ENCODE measurements at places on chromosomes 2 and 18.

- DNase-seq, result no peak
Measured at GRCh38 chr2:188189356-188189755, 102.3 kb upstream of the GULP1 start.

DNA sequence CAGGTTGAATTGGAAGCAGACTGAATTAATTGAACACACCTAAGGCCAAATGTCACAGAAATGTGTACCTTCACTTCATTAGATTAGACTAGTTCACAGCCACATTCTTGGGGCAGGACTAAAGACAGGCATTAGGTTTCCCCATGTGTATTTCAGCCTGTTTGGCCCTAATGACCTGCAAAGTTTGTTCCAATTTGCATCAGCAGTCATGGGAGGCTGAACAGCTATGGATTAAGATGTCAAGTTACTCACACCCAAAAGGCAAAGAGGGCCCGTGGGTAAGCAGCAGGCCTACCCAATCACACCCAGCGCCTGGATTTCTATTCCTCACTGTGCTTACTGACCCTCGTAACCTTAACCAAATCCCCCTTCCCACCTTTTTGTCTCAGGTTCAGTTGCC, 99.6 kb upstream of the RIOK3 start:
- no peak for DNase-seq

DNA sequence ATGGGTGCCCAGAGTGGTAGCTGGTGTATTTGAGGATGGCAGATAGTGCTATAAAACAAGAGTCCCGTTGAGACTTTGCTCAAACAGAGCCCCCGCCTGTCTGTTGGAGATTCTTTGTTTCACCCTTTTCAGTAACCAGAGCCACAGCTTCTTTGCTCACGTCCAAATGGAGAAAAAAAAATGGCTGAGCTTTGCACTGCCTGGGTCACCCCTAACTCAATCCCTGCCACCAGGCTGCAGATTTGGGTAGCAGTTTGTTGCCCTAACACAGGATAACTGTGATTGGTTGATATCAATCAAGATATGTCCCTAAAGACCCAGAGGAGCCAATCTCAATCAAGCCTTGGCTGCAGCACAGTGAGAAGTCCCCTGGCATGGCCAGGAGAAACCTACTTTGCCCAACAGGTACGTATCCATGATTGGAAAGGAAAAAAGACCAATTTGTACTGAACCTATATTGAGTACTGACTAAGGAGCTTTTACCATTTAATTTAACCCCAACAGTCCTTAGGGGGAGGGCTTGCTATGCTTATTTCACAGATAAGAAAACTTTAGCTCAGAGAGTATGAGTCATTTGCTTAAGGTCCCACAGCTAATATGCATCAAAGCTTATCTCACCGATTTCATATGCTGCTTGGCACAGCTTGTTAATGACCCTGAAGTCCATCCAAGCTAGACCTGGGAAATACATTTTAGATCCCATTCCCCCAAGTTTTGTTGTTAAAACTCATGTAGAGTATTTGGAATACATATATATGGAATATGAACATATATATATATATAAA, 72.0 kb upstream of the SH3BP4 start:
- no peak for DNase-seq

- no peak for DNase-seq
Measured at GRCh38 chr2:95113464-95113863, 8.1 kb downstream of the MRPS5 start.

- no peak for DNase-seq
Measured at GRCh38 chr2:170201734-170202393, 23.9 kb downstream of the MYO3B start.

DNA sequence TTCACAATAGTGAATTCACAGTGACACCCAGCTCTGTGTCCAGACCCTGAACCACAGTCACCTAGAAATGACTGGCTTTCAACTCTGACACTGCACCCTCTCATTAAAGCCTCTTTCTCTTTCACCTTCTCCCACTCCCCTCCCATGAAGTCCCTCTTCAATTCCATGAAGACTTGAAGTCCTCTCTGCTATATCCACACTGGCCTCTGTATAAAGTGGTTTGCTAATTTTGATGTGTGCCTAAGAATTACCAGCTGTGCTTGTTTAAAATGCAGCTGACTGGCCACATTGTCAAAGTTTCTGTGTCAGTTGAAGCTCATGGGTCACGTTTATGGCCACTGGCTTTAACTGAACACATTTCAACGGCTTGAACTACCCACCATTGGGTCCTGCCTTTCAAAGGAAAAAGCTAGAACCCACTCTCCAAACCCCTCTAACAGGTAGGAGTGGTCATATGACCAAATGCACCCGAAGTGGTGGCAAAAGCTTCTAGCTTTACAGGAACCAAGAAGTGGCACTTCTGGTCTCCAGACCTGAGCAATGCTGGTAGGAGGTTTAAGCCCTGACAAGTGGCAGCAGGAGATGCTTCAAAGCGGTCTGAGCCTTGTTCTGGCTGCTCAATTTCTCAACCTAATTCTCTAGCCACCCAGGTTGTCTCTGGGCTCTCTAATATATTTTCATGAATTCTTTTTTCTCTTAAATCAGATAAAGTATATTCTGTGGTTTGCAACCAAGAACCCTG, 34.2 kb downstream of the B4GALT6 start:
- DNase-seq, result no peak

DNA sequence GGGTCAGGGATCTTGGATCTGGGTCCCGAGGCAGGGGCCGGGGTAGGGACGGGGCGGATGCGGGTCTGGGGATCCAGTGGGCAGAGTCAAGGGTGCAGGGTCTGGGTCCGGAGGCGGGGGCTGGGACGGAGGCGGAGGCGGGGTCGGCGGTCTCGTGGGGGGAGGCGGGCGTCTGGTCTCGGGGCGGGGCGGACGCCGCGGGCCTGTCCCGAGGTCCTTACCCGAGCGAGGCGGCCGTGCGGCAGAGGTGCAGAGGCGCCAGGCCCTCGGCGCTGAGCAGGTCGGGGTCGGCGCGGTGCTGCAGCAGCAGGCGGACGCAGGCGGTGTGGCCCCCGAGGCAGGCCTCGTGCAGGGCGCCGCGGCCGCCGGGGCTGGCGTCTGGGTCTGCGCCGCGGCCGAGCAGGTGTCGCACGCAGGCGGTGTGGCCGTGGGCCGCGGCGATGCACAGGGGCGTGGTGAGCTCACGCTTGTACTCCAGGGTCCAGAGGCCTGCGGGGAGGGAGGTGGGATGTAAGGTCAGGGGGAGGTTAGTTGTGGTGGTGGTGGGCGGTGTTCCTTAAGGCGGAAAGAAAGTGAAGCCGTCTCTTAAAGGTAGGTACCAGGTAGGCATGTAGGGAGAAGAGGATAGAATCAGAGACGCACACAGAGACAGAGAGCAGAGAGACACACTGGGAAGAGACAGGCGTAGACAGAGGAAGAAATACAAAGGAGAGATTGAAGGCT, 26.6 kb downstream of the ASB18 start:
- no peak for DNase-seq

- DNase-seq, result no peak
Measured at GRCh38 chr18:49016648-49017539, 66.1 kb upstream of the SMAD7 start.

DNA sequence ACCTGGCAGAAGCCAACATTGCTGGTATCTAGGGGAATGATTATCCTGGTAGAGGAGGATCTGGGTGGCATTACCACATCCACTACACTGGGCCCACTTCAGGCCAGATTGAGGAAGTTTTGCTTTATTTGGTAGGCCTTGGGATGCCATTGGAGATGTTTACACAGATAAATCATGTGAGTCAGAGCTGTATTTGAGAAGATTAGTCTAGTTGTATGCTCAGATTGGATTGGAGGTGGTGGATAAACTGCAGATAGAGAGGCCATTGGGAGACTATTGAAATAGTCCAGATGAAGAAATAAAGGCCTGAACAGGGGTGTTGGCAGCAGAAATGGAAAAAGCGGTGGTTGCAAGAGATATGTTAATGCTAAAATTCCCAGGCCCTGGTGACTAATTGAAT, 81.5 kb downstream of the EFEMP1 start:
- no peak for DNase-seq

DNA sequence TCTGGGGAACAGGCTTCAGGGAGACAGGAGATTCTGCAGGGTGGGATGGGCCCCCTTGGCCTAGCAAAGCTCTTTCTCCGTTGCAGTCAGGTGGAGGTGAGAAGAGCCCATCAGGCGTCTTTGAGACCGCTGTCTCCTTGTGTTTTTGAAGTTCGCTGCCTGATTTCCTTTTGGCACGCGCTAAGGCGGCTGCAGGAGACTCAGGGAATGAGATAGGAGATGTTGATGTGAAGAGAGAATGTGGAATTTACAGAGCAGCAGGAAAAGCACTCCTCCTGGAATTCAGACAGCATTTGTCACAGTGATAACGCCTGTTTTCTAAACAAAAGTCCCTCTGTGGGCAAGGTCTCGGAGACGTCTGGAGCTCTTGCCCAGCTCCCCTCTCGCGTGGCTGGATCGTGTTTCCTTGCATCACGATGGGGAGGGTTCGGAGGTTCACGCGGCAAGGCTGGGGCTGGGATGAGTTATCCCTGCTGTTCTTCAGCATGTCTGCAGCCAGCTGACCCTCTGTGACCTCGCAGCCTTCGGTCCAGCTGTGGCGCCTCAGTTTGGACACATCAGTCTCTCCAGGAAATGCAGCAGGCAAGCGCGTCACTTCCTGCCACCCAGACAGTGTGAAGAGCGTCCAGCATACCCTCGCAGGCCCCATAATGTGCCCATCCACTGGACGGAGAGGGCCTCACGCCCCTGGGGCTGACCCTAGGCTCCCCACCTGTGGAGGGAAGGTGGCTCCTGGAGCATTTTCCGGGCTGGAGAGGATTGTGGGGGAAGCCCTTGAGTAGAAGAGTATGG, 30.2 kb downstream of the GLI2 start:
- no peak for DNase-seq

GRCh38 chr2:235611349-235611748, 117.5 kb downstream of the AGAP1 start:
- no peak for DNase-seq

- no peak for DNase-seq
Measured at GRCh38 chr2:28032816-28033215, 142.3 kb downstream of the BABAM2 start.

GRCh38 chr2:27370816-27371620, 602 bp downstream of the SNX17 start:
- no peak for DNase-seq

DNA sequence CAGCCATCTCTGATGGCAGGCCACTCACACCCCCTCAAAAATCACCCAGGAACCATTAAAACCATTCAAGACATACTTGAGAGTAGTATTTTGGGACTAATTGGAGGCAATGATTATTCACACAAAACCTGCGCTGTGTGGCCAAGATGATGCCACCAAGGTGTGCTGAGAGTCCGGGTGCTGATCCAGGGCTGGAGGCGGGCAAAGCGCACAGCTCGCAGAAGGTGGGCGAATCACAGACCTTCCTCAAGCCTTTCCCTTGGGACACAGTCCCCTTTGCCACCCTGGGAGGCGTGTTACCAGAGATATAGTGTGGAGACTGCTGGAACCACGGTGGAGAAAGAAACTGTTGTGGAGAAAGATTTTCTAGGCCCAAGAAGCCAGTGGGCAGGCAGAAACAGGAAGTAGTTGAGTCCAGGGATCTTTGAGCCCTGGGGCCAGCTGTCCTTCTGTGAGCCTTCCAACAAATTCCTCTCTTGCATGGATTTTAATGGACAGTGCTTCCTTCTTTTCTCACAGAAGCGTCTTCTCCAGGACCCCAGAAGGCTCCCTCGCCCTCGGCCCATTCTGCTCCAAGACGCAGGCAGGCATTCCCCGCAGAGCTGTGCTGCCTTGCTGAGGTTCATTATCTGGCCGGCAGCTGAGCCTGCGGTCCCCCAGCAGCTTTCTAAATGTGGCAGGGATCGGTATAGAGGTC, 8.0 kb downstream of the COPS9 start:
- DNase-seq, result no peak

GRCh38 chr18:62170857-62171256, 16.0 kb downstream of the PIGN start:
- DNase-seq, result no peak

GRCh38 chr18:48931680-48932461, 18.9 kb downstream of the SMAD7 start:
- DNase-seq, result no peak

DNA sequence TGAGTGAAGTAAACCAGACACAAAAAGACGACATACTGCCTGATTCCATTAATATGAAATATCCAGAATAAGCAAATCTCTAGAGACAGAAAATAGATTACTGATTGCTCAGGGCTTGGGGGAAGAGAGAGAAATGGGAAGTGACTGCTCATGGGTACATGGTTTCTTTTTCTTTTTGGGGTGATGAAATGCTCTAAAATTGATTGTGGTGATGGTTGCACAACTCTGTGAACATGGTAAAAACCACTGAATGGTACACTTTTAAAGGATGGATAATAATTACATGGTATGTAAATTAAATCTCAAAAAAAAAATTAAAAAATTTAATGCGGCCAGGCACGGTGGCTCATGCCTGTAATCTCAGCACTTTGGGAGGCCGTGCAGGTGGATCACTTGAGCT, 39.3 kb downstream of the RPL31 start:
- no peak for DNase-seq

DNA sequence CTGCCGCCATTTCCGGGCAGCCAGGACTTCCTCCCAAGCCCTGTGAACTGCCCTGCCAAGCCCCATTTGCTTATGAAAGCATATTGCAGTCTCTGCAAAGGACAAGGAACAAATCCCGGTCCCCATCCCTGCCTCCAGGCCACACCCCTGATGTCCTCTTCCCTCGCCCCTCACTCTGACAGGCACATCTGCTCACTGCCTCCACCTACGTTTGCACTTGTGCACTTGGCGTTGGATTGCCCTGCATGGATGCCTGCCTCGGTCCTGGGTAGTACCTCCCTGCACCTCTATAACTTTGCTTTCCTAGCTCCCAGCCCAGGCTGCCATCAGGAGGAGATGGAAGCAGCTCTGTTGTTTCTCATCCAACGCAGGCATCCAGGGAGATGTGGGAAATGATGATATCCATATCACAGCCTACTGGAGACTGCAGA, 19.6 kb upstream of the RPL31 start:
- no peak for DNase-seq

DNA sequence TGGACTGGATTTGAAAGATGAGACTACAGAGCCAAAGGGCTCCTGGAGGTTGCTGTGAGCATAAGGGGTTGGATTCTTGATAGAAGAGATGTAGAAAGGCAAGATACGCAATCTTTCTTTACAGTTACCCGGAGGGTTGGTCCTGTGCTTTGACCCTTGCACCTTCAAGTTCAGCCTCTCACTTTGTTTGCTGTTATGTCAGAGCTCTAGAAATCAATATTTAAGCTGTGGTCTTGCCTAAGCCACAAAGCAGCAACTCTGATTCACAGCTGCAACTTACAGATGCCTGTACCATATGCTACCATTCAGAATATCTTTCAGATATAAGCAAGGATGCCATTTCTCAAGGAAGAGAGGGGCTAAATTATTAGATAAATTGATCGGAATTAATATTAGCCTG, 943.1 kb upstream of the LRRTM1 start:
- no peak for DNase-seq

GRCh38 chr2:19863303-19864041, 38.3 kb downstream of the TTC32 start:
- DNase-seq, result no peak

DNA sequence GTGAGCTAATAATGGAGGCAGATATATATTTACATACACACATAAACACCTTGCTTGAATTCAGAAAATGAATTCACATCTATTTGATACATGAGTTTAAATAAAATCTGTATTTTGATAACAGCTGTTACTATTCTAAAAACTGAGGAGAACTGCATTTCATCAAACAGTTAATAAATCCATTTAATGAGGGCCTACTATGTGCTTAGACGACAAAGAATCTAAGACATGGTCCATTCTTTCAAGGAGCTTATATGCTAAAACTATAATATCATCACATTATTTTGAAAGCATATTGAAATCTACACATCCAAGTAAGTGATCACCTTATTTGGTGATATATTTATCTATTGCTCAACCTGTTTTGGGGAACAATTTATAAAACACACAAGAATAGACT, 90.8 kb upstream of the ZFP36L2 start:
- DNase-seq, result no peak

Data from NCI-H2029 (cell line).